Stimulated activated CD4-positive, alpha-beta T cell treated with anti-CD3 and anti-CD28 coated beads, Interleukin-1b, Interleukin-23, amount 100 ng/mL, for 24 hours (primary cell): ENCODE measurements at places on chromosomes 6 and 20.

DNA sequence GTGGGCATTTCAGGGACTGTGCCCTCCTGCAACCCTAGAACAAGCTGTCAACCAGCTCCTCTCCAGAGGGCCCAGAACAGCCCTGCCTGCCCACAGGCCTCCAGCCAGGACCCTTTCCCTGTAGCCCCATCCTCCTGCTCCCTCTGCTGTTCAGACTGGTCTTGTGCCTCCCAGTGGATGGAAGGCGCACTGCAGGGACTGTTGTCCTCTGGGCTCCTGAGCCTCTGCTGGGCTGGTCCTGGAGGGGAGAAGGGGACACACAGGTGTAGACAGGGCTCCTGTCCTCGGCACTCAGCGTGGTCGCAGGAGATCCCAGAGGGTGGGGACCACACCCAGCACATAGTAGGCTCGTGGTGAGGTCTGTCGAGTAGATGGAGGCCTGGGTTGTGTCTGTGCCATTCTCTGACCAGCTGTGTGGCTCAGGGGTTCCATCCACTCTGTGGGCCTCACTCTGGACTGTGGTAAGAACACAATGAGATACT, 11.5 kb downstream of the ITPR3 start:
- no peak for DNase-seq

GRCh38 chr20:23123886-23124285, 37.8 kb upstream of the CD93 start:
- DNase-seq: no peak

GRCh38 chr6:7895125-7895423, 15.5 kb downstream of the TXNDC5 start:
- DNase-seq: no peak

DNA sequence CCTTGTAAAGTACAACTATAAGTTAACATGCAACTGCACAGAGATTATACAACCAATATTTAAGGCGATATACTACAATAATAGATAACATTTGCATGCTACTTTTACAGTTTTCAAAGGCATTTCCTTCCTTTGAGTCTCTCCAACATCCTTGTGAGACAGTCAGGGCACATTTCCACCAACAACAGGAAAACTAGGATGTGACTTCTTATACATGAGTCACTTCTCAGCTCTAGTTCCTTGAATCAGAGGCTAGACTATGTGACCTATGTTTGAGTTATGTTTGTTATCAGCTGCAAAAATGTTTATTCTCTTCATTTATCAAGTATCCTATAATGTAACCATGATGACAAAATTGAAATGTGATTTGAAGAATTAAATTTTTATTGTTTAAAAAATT, 51.7 kb upstream of the TFAP2D start:
- no peak for DNase-seq

DNA sequence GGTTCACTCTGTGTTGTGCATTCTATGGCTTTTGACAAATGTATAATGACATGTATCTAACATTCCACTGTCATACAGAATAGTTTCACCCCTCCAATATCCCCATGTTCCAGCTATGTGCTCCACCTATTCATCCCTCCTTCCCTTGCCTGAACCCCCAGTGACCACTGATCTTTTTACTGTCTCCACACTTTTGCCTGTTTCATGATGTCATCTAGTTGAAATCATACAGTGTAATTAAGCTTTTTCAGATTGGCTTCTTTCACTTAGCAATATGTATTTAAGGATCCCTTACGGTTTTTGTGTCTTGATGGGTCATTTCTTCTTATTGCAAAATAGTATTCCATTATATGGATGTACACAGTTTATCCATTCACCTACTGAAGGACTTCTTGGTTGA, 39.8 kb downstream of the TGM6 start:
- no peak for DNase-seq

GRCh38 chr6:50842446-50842845, 23.8 kb downstream of the TFAP2B start:
- no peak for DNase-seq

DNA sequence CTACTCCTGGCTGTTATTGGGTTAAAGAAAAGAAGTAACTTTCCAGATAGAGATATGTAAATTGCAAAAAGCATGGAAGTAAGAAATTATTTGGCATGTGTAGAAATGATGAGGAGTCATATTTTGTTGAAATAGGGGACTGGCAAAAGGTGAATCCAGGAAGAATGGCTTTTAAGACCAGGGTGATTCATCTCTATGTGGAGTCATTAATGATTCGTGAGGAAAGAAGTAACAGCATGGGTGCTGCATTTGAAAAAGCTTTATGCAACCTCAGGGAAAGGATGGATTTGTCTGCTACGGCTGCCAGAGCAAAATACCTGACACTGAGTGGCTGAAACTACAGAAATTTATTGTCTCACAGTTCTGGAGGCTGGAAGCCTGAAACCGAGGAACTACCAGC, 14.8 kb upstream of the SYNE1 start:
- no peak for DNase-seq

DNA sequence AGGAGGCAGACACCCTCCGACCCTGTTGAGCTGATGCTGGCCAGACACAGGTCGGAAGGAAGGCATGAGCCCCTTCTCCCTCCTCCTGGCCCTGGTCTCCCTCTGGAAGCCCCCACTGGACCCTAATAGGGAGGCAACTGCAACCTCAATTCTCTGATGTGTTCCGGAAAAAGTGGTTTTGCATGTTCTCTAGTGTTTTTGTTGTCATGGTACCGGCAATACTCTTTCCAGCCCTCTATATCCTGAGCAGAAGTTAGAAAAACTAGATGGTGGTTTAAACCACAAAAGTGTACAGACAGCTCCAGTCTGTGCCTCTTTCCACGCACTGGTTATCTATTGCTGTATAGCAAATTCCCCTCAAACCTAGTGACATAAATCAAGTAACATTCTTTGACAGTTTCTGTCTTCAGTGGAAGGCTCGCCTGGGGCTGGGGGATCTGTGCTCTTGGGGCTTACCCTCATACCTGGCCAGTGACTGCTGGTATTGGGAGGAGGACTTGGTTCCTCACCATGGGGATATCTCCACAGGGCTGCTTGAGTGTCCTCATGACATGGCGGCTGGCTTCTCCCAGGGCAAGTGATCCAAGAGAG, 37.0 kb downstream of the SYTL3 start:
- DNase-seq: no peak

DNA sequence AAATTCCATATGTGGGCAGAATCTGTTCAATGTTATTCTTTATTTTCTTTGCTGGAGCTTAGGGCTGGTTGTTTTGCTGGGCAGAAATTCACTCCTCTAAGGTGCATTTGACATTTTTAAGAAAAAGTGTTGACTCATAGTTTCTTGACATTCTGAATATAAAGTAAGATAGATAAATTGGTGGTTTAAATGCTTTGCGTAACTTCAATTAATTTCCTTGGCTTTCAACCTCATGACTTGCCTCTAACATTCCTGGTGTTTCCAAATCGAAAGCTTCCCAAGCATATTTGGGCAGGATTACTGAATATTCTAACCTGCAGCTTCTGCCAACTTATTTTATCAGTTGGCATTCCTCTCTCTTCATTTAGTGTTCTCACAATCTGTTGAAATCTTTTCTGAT, 718.7 kb upstream of the ADGRB3 start:
- DNase-seq: no peak

DNA sequence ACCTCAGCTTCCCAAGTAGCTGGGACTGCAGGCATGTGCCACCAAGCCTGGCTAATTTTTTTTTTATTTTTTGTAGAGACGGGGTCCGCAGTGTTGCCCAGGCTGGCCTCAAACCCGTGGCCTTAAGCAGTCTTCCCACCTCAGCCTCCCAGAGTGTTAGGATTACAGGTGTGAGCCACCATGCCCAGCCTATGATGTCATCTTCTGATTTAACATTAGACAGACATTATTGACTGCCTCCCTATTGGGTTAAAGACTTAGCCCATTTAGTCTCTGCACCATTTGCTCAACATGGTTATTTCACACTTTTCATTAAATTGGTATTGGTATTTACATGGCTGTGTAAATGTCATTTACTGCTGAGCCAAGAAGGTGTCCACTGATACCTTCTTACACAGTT, 46.1 kb downstream of the DEK start:
- no peak for DNase-seq

GRCh38 chr6:49692534-49692933, 20.8 kb downstream of the CRISP2 start:
- DNase-seq: no peak

DNA sequence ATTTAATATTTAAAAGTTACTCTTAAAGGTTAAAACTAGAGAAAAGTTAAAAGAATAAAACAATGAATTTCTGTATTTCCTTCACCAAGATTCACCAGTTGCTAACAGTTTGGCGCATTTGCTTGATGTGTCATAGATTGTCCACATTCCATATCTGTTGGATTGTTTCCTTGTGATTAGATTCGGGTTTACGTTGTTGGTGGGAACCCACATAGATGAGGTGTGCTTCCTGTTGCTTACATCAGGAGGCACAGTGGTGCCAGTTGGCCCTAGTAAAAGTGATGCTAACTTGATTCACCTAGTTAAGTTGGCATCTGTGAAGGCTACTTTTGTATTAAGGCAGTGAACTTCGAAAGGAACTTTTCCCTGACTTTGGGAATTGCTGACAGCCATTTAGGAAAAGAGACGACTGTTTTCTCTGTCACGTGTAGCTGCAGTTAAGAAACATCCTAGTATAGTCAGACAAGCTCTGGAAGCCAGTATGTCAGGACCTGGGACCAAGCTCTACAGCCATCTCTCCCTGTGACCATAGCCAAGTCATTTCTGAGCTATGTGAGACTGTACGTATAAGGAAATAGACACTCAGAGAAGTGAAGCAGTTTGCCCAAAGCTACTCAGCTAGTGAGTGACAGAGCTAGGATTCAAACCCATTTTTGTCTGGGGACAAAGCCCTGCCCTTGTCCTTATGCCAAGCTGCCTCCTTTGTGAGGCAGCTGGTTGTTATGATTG, 49.0 kb downstream of the PPARD start:
- DNase-seq: no peak

GRCh38 chr20:5181492-5181891, 54.7 kb downstream of the CDS2 start:
- DNase-seq: no peak

- DNase-seq: no peak
These were observed 33.9 kb downstream of the DSE start for GRCh38 chr6:116404696-116405095.

- DNase-seq: no peak
These were observed 48.6 kb downstream of the RAB44 start for GRCh38 chr6:36746251-36746650.

- DNase-seq: no peak
These were observed 651 bp upstream of the CCND3 start for GRCh38 chr6:41942067-41942851.

DNA sequence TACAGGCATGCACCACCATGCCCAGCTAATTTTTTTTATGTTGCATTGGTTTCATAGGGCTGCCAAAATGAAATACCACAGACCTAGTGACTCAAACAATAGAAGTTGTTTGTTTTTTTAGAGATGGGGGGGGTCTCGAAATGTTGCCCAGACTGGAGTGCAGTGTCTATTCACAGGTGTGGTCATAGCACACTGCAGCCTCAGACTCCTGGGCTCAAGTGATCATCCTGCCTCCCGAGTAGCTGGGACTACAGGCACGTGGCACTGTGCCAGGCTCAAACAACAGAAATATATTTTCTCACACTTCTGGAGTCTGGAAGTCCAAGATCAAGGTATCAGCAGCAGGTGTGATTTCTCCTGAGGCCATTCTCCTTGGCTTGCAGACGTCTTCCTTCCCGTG, 6.6 kb upstream of the SLC16A10 start:
- no peak for DNase-seq

- peak; percentile 49 for DNase-seq
These were observed at the start of gene PAQR8 for GRCh38 chr6:52361945-52362442. Gene PAQR8, plus strand, starts transcription at chr6:52362151. Its CDS starts 41,063 bp downstream, at chr6:52403214.

- DNase-seq: no peak
These were observed 756 bp downstream of the MOXD1 start for GRCh38 chr6:132400555-132400882.

DNA sequence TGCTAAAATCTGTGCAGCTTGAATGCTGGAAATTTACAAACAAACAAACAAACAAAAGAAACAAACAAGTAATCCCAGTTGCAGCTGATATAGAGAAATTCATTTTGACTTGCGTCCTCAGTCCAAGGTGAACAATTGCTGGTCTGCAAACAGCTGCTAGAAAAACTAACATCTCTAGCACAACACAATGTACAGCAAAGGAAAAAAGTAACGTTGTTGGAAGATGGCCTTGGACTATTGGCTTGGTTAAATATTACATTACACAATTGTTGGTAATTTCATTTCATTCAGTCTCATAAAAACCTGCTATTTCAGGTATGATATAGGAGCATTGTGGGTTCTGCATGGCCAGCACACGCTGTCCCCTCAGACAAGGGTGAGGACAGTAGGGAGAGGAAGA, 50.0 kb downstream of the STMND1 start:
- DNase-seq: no peak

GRCh38 chr6:73704798-73705197, 8.8 kb downstream of the CD109 start:
- DNase-seq: no peak

DNA sequence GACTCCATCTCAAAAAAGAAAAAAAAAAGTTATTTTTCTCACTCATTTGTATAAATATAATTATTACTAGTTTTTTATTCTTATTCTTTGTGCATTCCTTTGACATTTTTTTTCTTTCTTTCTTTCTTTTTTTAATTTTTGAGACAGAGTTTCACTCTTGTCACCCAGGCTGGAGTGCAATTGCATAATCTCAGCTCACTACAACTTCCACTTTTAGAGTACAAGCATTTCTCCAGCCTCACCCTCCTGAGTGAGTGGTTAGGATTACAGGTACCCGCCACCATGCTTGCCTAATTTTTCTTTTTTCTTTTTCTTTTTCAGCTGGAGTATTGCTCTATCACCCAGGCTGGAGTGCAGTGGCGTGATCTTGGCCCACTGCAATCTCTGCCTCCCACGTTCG, 51.4 kb upstream of the JARID2 start:
- no peak for DNase-seq

DNA sequence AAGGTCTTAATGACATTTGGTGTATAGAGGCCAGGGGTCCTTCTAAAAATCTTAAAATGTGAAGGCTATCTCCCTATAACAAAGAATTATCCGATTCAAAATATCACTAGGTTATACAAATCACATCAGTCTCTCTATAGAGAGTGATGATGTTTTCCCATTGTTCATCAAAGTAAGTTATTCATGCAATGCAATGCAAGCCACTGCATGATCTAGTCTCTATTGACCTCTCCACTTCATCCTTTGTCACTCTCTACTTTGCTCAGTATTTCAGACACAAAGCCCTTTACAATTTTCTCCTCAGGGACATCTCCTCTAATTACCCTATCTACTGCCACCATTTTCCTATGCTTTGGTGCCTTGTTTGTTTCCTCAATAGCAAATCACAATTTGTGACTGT, 628.0 kb downstream of the HTR1B start:
- no peak for DNase-seq

GRCh38 chr6:125279961-125280360, 21.8 kb downstream of the HDDC2 start:
- no peak for DNase-seq
